ENCODE measurements at places on chromosomes 2 and 18.

GRCh38 chr2:119198240-119198840 lies 25.3 kb upstream of the STEAP3 start:
- no peak for DNase-seq

- DNase-seq: no peak
These were observed 246.3 kb upstream of the NRP2 start for GRCh38 chr2:205435970-205436369.

- DNase-seq: no peak
These were observed 72.5 kb upstream of the SMAD2 start for GRCh38 chr18:48002933-48003365.

GRCh38 chr2:175449616-175450015 lies 268.1 kb upstream of the ATP5MC3 start:
- no peak for DNase-seq

DNA sequence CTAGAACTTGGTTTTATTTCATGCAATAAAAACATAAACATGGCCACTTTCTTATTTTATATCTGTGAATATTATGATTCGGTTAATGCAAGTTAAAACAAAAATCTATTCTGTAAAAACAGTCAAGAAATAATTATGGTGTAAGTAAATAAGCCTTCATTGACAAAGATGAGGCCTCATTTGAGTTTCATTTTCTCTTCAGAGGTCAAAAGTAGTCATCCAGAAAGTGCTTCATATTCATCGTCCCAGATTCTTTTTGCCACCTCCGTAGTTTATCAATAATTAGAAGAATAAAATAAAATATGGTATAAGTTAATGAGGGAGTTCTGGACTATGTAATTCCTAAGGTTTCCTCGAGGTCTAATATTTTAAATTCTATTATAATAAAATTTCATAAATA lies 19.4 kb upstream of the HNRNPA3 start:
- DNase-seq: no peak

- no peak for DNase-seq
These were observed 20.2 kb downstream of the CACNB4 start for GRCh38 chr2:152078662-152079061.

DNA sequence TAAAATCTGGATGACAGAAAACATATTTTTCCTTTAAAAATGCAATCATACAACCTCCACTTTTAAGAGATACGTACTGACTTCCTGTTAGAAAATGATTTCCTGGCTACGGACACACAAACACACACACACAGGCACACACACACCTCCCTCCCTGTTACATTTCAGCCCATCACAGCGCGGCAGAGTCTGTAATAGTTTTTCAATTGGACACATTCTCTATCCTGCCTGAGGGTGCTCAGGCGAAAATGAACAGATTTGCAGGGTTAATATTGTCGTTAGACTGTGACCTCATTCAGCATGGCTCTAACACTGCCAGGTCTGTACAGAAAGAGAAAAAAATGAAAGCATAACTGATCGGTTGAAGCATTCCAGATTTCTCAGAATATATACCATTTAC lies 45.0 kb downstream of the KCTD1 start:
- DNase-seq: no peak

DNA sequence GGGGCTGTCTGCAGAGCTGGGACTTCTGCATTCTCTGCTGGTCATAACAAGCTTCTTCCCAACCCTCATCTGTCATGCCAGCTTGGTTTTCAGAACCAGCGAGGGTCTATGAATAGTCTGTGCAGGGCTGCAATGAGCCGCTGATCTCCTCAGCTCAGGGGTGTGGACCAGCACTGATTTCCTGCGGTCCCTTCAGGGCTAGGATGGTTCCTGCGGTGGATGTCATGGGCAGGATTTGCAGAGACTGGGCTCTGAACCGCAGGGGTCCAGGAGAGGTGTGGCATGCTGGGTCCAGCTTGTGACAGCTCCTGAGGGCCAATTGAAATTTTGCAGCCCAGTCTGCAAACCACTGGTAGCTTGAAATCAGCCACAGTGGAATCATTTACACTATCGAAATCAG lies 188.2 kb upstream of the AGAP1 start:
- DNase-seq: no peak

- DNase-seq: no peak
These were observed 15.3 kb downstream of the FAM168B start for GRCh38 chr2:131077966-131078365.
